Activated naive CD8-positive, alpha-beta T cell treated with anti-CD3 and anti-CD28 coated beads, Interleukin-2, amount 50 U/mL, for 24 hours (primary cell): ENCODE measurements at places on chromosomes 5 and 9.

- DNase-seq = peak; percentile 45
Observed at GRCh38 chr5:134647750-134648424, 698 bp upstream of the SEC24A start.

GRCh38 chr9:90088434-90088833 is 483.6 kb downstream of the GADD45G start:
- no peak for DNase-seq

DNA sequence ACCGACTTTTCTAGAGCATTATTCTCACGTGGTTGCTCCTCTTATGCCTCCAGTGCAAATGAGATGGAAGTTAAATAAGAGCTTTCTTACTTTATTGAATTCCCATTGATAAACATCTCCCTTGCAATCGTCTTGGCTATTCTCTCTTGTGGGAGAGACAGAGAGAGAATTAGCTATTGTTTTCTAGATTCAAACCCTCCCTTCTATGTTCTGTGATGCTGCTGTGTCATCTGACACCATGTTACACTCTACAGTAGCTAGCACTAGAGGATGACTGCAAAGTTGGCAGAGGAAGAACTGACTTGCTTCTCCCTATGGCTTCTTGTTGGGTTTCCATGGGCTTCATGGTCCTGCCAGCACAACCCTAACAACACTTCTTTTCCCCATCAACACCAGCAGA is 134.6 kb upstream of the RANBP3L start:
- no peak for DNase-seq

- no peak for DNase-seq
Observed at GRCh38 chr5:81787474-81788242, 36.8 kb upstream of the SSBP2 start.

DNA sequence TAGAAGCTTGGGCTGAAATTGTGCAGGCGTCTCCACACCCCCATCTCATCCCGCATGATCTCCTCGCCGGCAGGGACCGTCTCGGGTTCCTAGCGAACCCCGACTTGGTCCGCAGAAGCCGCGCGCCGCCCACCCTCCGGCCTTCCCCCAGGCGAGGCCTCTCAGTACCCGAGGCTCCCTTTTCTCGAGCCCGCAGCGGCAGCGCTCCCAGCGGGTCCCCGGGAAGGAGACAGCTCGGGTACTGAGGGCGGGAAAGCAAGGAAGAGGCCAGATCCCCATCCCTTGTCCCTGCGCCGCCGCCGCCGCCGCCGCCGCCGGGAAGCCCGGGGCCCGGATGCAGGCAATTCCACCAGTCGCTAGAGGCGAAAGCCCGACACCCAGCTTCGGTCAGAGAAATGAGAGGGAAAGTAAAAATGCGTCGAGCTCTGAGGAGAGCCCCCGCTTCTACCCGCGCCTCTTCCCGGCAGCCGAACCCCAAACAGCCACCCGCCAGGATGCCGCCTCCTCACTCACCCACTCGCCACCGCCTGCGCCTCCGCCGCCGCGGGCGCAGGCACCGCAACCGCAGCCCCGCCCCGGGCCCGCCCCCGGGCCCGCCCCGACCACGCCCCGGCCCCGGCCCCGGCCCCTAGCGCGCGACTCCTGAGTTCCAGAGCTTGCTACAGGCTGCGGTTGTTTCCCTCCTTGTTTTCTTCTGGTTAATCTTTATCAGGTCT is at the start of gene C9orf72:
Gene C9orf72 (minus strand): TSS at position 564 of the 716 bp plus-strand sequence. CDS start 6,361 bp downstream, outside the sequence.
- peak; percentile 87 for DNase-seq

GRCh38 chr9:105119156-105119555 is 125.3 kb upstream of the SLC44A1 start:
- no peak for DNase-seq

DNA sequence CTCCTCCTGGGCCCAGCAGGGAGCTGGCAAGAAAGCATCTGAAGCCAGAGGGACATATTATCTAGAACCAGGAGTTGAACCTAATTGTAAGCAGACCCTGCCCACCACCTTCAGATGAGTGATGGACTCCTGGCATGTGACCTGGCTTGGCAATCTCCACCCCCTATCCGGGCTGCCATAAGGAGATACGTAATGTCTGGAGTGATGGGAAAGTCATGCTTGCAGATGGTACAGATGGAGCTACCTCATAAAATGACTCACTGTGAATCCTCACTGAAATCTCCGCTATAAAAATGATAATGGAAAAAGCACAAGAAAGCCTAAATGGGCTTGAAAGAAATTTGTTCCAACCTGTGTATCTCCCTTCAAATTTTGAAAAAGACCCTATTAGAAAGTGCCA is 157.5 kb downstream of the DMRT2 start:
- no peak for DNase-seq

DNA sequence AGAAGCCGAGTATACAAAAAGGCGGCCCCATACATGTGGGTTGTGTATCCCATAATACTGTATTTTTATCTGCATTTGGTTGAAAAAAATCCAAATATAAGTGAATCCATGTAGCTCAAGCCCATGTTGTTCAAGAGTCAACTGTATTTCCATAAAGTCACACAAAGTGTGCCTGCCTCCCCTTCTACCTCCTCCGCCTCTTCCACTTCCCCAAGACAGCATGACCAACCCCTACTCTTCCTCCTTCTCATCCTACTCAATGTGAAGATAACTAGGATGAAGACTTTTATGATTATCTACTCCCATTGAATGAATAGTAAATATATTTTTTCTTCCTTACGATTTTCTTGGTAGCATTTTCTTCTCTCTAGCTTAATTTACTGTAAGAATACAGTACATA is 92.7 kb downstream of the RFX3 start:
- no peak for DNase-seq

DNA sequence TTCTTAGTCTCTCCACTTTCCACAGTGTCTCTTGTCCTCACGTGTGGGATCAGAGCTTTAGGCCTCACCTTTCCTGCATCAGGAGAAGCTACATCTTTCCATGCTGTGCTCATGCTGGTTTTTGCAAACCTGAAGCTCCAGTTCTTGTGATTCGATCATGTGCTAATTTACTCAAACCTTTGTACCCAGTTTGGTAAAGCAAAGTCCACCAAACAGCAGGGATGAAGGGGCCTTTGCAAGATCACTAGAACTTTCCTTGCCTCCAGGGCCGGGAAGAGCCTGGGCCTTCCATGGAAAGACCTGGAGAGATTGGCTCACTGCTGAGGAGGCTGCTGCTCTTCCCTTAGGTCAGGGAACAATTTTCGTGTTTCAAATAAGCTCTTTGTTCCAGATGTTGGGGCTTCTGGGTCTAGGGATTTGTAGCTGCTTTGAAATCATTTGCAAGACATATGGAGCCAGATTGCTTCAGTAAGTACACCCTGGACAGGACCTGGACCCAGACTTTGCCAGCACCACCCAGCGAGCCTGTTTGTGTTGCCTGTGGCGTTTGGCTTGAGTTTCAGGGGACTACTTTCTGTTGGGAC is 18.7 kb upstream of the SPATA31E1 start:
- no peak for DNase-seq

DNA sequence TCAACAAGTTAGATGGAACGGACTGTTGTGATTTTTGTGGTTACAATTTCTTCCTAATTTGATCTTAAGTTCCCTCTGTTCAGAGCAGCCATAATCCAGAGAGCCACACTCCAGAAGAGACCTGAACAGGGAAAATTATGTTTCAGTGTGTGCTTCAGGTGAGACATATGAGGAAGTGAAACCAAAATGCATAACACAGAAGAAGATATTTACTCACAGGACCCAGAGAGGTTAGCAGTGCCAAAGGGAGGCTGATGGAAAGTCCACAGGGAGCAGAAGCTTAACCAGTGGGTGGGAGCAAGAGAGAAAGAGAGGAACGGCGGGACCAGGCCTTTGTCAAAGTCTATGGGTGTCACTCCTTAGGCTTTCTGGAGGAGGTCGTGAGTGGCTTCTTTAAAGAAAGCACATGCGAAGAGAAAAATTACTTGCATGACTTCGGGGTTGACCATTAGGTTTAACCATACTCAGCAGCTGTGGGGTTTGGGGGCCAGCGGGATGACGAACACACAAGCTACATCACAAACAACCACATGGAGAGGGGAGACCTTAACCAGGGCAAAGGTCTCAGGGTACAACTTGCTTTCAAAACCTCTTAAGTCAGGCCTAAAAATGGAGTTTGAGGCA is 141.4 kb downstream of the MED10 start:
- DNase-seq = no peak

- DNase-seq = no peak
Observed at GRCh38 chr9:118785456-118785855, 583.8 kb downstream of the BRINP1 start.

DNA sequence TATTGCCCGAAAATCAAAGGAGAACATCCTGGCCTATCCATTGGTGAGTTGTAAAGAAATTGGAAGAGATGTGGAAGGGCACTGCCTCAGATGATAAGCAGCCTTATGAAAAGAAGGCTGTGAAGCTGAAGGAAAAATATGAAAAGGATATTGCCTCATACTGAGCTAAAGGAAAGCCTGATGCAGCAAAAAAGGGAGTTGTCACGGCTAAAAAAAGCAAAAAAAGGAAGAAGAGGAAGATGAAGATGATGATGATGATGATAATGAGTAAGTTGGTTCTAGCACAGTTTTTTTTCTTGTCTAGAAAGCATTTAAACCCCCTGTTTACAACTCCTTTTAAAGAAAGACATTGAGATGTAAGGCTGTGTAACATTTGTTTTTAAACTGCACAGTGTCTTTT is 59.8 kb upstream of the ZBED3 start:
- no peak for DNase-seq

DNA sequence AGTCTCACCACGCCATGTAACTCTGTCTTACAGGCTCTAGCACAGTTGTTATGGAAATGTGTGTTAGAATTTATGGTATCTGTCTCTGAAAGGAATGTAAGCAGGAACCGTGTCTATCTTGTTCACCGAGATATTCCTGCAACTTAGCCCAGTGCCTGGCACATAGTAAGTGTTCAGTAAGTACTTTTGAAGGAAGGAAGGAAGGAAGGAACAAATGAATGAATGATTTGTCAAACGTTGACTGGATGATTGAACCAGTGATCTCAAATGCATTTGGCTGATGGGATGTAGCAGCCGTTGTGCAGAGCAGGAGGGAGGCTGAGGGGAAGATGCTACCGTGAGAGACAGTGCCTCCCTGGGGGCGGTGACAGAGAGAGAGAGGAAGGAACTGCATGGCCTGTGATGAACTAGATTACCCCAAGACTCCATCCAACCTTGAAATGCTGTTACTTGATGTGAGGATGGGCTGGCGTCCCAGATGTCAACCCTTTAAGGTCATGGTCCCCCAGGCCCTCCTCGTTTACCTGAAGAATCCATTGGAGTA is 47.5 kb upstream of the PPARGC1B start:
- no peak for DNase-seq

GRCh38 chr9:121359351-121360294 is 10.4 kb downstream of the STOM start:
- DNase-seq = no peak
